NCI-H1048 (cell line): ENCODE measurements at places on chromosomes 4 and X.

- DNase-seq = no peak
Measured at GRCh38 chrX:16386126-16386525, 218.8 kb downstream of the MAGEB17 start.

DNA sequence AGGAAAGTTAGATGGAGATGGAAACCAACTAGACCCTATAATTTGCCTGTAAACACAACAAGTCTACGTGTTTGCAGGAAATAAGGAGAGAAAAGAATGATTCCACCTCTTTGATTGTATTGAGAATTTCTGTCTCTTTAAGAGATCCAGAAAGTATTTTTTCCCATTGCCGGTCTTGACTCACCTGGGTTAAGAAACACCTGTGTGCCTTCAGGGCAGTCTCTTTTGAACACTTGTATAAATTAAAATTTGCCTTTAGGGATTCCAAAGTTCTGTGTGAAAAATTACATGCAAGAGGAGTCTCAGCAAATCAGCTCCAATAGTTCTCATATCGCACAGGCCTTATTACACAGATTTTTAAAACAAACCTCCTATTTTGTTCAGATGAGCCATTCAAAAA is 46.0 kb upstream of the SMAD1 start:
- no peak for DNase-seq

DNA sequence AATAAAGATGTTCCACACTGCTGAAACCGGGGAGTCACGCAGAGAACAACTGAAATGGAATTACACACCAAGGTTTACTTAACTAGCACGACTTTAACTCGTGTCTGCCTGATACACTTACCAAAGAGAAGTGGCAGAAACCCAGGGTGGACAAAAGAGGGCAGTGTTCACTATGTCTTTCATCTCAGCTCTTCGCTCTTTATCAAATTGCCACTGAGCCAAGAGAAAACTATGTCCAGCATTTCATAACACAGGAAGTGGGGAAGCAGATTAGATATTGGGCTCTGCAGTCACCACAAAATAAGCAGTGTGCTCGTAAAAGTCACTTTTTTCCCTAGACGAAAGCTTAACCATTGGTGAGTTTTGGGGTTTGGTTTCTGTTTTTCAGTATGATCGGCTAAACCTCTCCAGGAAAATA is 155.7 kb downstream of the CHIC2 start:
- DNase-seq = peak; percentile 61

DNA sequence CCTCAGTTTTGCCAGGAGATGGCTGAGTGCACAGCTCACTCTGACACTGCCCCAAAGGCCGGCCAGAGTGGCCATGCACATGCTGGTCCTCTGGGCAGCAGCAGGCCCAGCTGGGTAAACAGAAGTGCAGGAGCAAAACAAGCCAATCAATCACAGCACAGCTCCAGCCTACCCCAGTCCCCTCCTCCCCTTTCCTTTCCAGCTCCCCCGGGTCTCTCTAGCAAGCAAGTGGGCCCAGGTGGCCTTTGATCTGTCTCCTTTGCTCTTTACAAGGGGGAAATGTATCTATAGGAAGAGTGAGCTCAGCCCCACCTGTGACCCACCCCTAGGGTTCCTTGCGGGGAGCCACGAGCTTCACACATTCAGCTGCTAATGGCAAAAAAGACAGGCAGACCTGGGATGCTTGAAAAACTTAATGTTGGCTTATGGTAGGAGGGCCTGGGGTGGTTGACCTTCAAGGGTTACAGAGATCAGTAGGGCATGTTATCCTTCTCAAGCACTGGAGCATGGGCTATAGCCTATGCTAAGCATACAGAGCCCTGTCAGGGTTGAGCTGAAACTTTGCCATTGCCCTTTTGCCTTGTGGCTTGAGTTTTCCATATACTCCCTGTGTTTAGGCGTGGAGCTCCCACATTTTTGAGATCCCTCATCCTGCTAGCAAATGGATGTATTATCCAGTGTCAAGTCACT is 57.8 kb upstream of the PLAC1 start:
- no peak for DNase-seq

DNA sequence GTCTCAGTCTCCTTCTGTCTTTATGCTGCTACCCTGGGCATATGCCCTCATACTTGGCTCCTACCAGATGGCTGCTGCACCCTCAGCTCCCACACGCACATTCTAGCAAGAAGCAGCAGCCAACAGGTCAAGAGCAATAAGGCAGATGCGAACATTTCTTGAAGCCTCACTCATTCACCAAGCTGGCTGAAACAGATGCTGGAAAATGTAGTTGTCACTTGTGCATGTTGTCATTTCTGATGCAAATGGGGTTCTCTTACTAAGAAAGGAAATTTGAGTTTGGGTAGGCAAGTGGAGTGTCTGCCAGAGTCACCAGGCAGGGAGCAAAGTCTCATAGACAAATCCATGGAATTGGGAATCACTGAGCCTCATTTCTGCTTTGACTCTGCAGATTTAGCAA is 57.4 kb upstream of the SORBS2 start:
- no peak for DNase-seq

- no peak for DNase-seq
Measured at GRCh38 chr4:59834943-59835342, 1365.2 kb upstream of the ADGRL3 start.

- no peak for DNase-seq
Measured at GRCh38 chr4:148288448-148288847, 153.8 kb downstream of the NR3C2 start.

DNA sequence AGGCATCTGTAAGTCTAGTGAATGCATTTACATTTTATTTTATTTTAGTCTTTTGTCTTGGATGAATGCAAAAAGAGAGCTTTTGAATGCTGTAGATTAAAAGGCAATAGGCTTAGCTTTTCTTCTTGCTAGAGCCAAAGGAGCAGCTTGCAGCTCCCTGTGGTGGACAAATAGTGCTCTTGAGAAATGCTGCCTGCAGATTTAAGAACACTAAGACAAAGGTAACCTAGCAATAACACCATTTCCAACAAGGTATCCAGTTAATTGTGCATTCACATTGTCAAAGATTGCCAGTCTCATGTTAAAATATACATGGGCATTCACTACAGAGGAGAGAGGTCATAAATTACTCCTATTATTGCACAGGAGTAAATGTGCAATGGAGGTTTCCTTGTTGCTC is 859.2 kb upstream of the PRKX start:
- no peak for DNase-seq

- no peak for DNase-seq
Measured at GRCh38 chrX:134148172-134148692, 88.8 kb upstream of the CCDC160 start.

- no peak for DNase-seq
Measured at GRCh38 chr4:146336410-146336807, 122.1 kb downstream of the REELD1 start.

DNA sequence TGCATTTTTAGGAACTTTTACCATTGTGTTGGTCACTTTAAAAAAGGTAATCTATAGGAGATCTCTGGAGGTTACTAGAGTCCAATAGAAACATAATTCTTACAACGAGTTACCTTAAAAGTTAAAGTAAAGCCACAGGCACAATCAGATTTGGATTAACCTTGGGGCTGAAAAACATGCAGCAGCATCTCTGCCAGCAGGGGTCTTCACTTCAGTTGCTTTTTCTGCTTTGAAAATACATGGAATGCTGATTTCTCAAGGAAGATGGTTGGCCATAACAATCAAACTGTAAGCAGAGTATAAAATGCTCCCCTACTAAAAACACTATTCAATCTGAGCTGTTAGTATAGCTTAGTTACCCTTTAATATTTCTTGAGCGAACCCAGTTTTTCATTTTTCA is 1072.3 kb upstream of the PCDH10 start:
- no peak for DNase-seq

- no peak for DNase-seq
Measured at GRCh38 chr4:78818530-78819079, 42.5 kb downstream of the BMP2K start.

DNA sequence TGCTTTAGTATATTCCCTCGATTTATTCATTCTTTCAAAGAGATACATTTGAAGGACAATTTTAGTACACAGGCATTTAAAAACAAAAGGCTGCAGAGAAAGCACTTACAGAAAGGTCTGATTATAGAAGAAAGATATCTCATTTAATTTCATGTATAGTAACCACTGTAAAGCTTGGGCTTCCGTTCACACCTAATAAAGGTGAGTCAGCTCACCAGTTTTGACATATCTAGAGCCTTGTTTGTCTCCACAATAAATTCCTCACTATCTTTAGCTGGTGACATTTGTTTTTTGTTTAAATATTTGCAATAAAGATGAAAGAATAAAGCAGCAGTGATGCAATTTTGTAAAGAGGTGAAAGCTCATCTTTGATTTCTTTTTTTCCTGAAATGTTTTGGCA is 1.1 kb upstream of the EPHA5 start:
- no peak for DNase-seq

DNA sequence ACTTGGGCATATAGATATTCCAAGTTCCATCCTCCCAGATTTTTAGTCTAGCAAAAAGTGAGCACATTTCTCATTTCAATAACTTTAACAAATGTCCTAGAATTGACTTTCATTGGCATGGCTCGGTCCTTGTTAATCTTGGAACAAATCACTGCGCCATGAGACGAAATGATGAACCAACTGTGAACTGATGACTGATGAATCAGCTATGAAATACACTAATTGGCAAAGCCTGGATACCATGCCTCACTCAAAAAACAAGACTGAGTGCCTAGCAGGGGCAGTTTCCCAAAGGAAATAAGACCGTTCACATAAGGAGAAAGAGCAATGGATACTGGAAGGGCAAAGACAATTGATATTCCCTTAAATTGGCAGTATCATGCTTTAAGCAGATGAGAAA is 248.6 kb upstream of the VEGFC start:
- no peak for DNase-seq

DNA sequence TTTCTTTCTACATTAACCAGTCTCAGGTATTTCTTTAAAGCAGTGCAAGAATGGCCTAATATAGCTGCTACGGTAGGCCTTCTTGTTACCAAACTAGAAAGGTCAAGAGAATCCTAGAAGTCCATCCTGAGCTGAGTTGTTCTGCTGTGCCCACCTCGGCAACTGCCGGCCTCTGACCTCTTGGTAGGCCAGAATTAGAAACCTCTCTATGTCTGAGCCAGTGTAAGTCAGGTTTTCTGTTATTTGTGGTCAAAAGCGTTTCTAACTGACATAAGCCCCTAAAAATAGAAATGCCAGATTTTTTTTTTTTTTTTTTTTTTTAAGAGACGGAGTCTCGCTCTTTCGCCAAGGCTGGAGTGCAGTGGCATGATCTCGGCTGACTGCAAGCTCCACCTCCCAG is 43.1 kb downstream of the SOWAHB start:
- DNase-seq = no peak
